BJ (cell line): ENCODE measurements at places on chromosomes 7 and 10.

- DNase-seq = no peak
Observed at GRCh38 chr10:13271552-13272163, 28.2 kb downstream of the PHYH start.

GRCh38 chr10:131648386-131649020 lies 252.3 kb upstream of the PPP2R2D start:
- DNase-seq = no peak

- DNase-seq = no peak
Observed at GRCh38 chr10:132109341-132110110, 43.8 kb downstream of the JAKMIP3 start.

GRCh38 chr10:48237259-48238250 lies 36.9 kb downstream of the FRMPD2 start:
- no peak for DNase-seq

DNA sequence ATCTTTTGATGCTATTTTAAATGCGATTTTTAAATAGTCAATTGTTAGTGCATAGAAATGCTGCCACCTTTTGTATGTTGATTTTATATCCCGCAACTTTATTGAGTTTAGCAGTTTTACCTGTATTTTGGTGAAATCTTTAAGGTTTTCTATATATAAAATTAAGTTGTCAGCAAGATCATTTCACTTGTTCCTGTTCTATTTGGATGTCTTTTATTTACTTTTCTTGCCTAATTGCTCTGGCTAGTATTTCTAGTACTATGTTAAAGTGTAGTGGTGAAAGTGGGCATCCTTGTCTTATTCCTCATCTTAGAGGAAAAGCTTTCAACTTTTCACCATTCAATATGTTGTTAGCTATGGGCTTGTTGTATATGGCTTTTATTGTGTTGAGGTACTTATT lies 813.3 kb upstream of the CELF2 start:
- DNase-seq = no peak

DNA sequence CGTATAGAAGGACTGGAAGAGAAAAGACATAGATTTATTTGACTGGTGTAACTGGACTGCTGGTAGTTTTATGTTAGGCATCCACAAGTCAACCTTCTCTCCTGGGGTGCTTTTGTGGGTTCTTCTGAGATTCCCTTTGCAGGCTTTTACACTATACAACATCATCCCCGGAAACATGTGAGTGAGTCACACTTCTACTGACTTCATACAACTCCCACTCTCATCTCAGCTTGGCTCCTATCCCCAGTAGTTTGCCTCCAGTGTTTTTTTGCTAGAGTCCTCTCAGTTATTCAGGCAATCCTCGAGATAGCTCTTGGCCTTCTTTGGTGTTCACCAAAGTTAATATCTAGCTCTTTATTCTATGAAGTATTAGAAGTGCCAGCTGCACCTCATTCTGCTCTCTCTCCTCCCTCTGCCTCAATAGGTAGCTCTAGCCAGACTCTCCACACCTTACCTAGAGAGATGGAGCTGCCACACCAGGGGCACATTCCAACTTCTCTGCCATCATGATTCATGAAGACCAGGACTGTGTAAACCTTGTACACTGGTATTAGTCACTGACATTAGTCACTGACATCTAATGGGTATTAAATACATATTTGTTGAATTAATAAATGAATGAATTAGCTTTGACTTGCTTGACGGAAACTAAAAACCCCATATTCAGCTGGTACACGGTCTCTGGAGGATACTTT lies 281.9 kb downstream of the PPP1R3A start:
- no peak for DNase-seq

DNA sequence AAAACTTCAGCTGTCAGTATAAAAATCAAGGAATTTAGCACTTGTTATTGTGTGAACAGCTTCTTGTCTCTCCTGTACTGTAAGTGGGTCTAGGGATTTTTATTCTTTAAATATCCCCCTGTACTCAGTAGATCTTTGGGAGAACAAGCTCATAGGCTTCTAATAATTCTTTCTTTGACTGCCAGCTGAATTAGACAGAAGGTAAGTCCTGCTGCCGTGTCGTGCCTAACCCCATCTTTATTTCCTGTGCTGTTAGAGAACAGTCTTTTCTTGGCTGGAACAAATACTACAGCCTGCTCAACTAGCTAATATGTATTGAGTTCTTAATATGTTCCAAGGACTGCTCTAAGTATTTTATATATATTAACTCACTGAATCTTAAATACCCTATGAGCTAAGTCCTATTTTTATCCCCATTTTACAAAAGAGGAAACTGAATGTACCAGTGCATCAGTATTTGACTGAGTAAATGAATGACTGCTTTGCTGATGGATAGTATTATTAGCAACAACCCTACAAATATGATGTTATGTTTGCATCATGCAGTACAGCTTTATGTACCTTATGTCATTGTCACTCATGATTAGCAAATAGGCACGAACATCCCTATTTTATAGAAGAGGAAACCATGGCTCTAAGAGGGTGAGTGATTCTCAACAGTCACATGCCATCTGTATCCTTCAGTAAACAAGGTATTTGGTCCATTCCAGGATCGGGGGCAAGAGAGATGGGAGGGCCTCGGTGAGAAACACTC lies 5.5 kb upstream of the DUSP5 start:
- no peak for DNase-seq

DNA sequence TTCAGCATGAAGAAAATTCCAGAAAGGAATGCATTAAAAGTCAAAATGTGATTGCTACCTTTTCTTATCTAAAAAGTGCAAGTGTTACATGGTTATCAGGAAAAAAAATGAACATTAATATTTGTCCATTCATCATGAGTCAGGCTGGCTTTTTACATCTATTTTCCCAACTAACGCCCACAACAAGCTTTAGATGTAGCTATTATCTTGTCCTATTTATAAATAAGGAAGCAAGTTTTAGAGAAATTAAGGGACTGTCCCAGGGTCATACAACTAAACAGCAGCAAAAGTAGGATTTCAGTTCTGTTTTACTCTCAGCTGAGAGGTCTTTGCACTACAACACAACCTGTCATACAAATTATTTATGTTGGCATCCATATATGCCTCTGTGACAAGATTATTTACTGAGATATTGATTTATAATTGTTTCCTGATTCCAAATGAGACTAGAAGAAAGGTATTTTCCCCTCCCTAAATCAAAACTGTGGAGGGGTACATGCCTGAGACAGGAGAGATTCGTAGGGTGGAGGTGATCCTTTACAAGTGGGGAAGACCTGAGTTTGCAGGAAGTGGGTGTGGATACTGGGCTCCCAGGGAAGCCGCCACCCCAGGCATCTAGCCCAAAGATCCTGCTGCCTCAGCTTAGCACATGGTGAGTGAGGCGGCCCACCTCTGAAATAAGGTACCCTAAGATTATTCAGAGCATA lies 57.2 kb upstream of the ARID5B start:
- DNase-seq = no peak

DNA sequence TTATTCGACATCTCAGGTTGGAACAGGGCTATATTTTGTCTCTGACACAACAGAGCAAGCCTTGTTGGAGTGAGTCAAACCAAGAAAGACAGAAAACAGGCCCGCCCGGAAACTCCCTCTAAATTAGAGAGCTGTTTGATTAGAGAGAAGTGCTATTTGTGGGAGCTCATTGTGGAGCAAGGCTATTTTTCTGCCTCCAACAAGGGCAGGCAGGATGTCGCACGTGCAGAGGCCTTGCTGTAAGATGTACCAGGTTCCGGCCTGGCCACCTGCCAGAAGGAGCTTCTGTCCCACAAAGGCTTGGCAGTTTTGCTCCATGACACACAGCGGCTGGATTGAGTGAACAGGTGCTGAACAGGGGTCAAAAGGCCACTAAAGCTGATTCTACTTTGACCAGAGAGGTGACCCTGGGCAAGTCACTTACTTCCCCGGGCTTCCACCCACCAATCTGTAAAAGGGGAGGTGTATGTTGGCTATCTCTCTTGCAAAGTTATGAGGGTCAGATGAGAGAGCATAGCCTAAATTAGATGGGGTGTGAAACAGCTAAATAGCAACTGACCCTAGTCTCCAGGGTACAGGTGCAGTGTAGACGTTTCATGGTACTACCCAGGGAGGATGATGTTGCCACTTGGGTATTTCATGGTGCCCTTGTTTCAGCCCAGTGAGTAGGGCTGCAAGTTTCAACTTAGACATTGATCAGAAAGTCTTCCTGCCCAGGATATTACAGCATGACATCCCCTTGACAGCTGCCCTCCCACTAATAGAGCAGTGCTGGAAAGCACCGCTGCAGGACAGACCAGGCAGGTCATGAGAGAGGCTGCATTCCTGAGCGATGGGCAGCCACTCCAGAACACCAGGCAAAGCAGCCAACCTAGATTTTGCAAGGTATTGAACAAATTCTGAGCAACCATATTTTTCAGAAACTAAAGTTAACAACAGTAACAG lies 62.0 kb downstream of the VSTM4 start:
- DNase-seq = no peak
